ENCODE measurements at places on chromosomes 1 and 21. TPM values are rescaled to one million over a fixed set of nuclear protein-coding genes. Genes with fewer than 3 reads are reported as not detected.

DNA sequence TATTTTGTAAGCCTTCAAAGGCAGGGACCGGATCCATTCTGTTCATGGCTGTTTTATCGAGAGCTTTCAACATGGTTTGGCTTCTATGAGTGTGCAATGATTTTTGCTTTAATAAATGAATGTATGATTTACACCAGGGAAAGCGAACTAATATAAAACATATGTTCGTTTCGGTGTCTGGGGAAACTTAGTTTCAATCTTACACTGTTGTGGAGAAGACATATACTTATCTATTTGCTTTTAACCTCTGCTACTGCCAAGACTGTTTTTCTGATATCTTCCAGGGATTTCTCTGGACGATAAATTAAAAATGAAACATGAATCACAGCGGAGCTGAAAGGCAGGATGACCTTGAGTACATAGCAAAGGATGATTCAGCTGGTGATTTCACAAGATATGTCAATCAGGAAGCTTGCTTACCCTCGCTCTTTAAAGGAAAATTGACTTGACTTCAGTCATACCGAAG is 14.7 kb upstream of the CYYR1 start:
- no peak overlapping the region for H3K4me3 ChIP-seq
- no peaks in the 10 kb centered on the region for H3K27me3 ChIP-seq
- DNase-seq: no peak
- H3K27ac ChIP-seq: no peak overlapping the region
- H3K36me3 ChIP-seq: no peaks in the 10 kb centered on the region

DNA sequence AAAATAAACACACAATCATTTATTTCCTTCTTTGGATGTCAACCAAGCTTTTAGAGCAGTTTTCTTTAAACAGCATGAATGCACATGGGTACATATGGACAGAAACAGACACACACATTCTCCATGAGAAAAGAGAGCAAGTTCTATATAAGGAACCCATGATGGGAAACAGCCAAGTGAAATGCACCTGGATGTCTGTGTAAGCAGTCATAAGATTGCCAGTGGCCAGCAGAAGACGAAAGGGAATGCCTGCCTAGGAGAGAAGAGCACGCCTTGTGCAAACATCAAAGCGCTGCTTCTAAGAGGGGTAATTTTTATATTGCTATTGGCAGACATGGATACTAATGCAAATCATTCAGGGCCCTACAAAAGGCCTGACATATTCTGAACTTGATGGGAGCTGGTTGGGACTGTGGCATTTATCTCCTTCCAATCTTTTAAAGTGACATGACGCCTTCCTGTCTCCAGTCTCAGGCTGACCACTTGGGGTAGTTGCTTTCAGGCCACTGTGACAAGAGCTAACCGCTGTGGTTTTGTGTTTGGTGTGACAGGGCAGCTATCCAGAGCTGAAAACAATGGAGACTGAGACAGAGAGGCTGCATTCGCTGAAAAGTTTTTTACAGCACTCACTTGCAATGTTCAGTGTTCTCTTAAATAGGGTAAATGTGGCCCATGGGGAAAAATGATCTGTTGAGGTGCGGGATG is 75.0 kb upstream of the DPT start:
- H3K27ac ChIP-seq: no peak overlapping the region
- H3K4me1 ChIP-seq: no peaks in the 10 kb centered on the region
- H3K36me3 ChIP-seq: no peaks in the 10 kb centered on the region
- no peak overlapping the region for H3K4me3 ChIP-seq
- DNase-seq: no peak

DNA sequence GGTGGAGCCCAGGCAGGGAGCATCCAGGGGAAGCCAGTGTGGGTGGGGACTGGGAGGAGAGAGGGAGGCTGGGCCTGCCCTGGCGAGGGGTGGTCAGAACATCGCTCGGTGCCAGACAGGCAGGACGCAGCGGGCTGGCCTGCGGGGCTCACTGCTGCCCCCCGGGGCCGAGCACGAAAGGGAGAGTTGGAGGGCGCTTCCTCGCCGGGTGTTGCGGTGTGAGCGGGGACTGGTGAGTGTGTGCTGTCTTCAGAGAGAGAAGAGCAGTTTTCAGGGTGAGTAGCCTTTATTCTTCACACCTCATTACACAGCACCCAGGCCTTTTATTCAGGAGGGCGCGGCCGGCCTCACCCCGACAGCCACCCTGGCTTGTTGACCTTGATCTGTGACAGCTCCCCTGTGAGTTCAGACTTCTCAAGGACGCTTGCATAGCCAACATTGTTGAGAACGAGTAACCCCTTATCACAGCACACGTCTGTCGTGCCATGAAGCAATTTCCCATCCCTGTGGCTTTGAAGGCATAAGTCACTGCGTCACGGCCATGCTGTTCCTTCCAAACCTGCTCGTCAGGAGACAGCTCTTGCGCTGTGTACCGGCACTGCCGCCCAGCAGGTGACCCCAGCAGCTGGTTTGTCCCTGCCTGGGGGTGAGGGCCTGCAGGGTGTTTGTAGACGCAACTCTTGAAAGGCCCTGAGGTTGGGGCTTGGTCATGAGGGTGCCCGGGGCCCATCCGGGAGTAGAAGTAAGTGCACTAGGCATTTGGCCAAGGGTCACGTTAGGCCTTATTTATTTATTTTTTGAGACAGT is 54.6 kb downstream of the PRKCZ start:
- H3K4me1 ChIP-seq: no peaks in the 10 kb centered on the region
- no peak overlapping the region for H3K27ac ChIP-seq
- no peak for DNase-seq
- no peaks in the 10 kb centered on the region for H3K36me3 ChIP-seq
- H3K27me3 ChIP-seq: no peaks in the 10 kb centered on the region
- no peak overlapping the region for H3K4me3 ChIP-seq

The VHLL gene
- not detected for polyA plus RNA-seq

The PTPN14 gene
- 14.8 TPM for polyA plus RNA-seq

The CLCNKB gene
- polyA plus RNA-seq: 2.3 TPM

The XKR8 gene
- 7.8 TPM for polyA plus RNA-seq

The ABCA4 gene
- polyA plus RNA-seq: 1.8 TPM

GRCh38 chr1:20634594-20635084 is 1.4 kb downstream of the PINK1 start:
- H3K4me1 ChIP-seq: peaks cover 17% of the 10 kb centered on the region
- peak; percentile 32 for DNase-seq
- H3K27ac ChIP-seq: peak overlapping the region; percentile 92
- no peaks in the 10 kb centered on the region for H3K36me3 ChIP-seq
- H3K4me3 ChIP-seq: peak overlapping the region; percentile 92

- peak overlapping the region; percentile 98 for H3K27ac ChIP-seq
- DNase-seq: no peak
- H3K27me3 ChIP-seq: no peaks in the 10 kb centered on the region
- H3K4me1 ChIP-seq: peaks cover 17% of the 10 kb centered on the region
Measured at GRCh38 chr1:185156288-185156853, 382 bp downstream of the TRMT1L start.

DNA sequence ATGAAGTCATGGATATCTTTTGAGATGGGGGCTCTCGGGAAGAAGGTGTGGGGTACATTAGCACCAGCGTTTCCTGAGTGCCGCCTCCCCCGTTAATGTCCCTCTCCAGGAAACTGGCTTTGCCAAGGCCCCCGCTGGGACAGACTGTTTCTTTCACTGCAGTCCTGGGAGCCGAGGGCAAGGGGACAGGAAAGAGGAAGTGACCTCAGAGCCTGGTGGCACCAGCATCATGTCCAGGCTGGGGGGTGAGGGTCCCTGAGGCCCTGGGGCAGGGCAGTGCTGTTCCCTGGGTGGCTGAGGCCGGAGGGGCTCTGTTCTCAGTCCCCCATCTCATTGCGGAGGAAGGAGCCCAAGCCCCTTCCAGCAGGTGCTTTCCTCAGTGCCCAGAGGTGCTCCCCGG is 5.8 kb downstream of the PFKL start:
- no peaks in the 10 kb centered on the region for H3K27me3 ChIP-seq
- no peak for DNase-seq
- H3K4me1 ChIP-seq: peaks cover 77% of the 10 kb centered on the region
- H3K36me3 ChIP-seq: no peaks in the 10 kb centered on the region
- H3K4me3 ChIP-seq: no peak overlapping the region

GRCh38 chr21:24275616-24276015 is 1331.7 kb downstream of the MRPL39 start:
- no peaks in the 10 kb centered on the region for H3K4me1 ChIP-seq
- H3K4me3 ChIP-seq: no peak overlapping the region
- H3K36me3 ChIP-seq: no peaks in the 10 kb centered on the region
- no peak for DNase-seq
- no peak overlapping the region for H3K27ac ChIP-seq
- no peaks in the 10 kb centered on the region for H3K27me3 ChIP-seq

The VWA5B1 gene
- 16.2 TPM for polyA plus RNA-seq

- no peak overlapping the region for H3K4me3 ChIP-seq
- no peaks in the 10 kb centered on the region for H3K4me1 ChIP-seq
- DNase-seq: no peak
- no peaks in the 10 kb centered on the region for H3K36me3 ChIP-seq
- no peak overlapping the region for H3K27ac ChIP-seq
Measured at GRCh38 chr1:181661569-181661968, 178.3 kb downstream of the CACNA1E start.

DNA sequence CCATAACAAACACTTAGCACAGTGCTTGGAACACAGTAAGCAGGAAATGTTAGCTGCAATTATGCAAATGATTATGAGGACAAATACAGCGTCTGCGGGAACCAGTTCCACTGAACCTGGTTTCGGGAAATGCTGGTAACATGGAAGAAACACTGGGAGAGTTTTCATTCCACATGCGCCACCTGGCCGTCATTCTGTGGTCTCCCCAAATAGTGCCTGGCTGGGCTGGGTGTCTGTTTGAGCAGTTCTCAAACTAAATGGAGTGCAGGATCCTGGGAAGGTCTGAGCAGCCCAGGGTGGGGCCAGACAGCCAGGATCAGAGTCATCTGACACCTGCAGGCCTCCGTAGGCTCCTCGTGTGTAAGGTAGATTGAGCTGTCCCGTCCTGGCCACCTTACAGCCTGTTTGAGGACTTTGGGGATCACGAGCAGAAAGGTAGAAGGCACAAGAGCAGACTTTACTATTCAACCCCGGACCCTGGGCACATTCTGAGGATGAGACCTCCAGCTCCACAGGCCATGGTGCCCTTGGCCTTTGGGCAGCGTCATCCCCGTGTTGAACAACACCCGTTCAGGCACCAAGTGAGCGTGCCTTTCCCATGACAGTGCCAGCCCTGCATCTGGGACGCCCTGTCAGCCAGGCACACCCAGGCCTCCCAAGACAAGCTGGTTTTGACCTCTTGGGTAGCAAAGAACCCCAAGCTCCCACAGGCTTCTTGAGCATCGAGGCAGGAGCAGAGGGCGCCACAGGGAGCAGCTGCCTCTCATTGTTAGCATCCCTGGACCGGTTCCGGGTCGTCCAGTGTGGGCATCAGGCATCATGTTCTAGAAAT is 101.9 kb downstream of the PRDM2 start:
- DNase-seq: no peak
- no peak overlapping the region for H3K27ac ChIP-seq
- H3K4me1 ChIP-seq: no peaks in the 10 kb centered on the region
- H3K4me3 ChIP-seq: no peak overlapping the region

GRCh38 chr1:145824499-145824842 is 471 bp downstream of the POLR3C start:
- no peaks in the 10 kb centered on the region for H3K36me3 ChIP-seq
- H3K4me1 ChIP-seq: no peaks in the 10 kb centered on the region
- no peak for DNase-seq
- no peaks in the 10 kb centered on the region for H3K27me3 ChIP-seq

- peaks cover 19% of the 10 kb centered on the region for H3K4me1 ChIP-seq
- no peak for DNase-seq
- H3K27me3 ChIP-seq: no peaks in the 10 kb centered on the region
- no peak overlapping the region for H3K4me3 ChIP-seq
- no peaks in the 10 kb centered on the region for H3K36me3 ChIP-seq
- H3K27ac ChIP-seq: no peak overlapping the region
Measured at GRCh38 chr1:153791648-153792253, 16.5 kb downstream of the SLC27A3 start.

DNA sequence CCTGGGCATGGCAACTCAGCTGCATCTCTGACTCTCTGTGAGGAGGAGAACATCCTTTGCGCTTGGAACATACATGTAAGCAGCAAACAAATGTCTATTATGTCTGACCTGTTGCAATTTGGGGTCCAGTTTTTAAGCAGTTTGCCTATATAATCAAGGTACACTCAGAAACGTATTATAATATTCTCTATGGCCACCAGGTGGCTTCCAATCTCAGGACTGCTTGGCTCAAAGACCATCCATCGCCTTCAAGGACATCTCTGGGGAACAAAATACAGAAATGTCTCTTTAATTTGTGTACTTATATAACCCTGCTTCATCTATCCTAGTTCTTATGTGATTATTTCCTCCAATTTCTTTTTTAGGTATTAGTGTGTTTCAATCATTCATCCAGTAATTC is 227.2 kb downstream of the OLFM3 start:
- H3K27me3 ChIP-seq: no peaks in the 10 kb centered on the region
- no peak for DNase-seq
- no peak overlapping the region for H3K27ac ChIP-seq
- no peaks in the 10 kb centered on the region for H3K4me1 ChIP-seq
- no peak overlapping the region for H3K4me3 ChIP-seq

DNA sequence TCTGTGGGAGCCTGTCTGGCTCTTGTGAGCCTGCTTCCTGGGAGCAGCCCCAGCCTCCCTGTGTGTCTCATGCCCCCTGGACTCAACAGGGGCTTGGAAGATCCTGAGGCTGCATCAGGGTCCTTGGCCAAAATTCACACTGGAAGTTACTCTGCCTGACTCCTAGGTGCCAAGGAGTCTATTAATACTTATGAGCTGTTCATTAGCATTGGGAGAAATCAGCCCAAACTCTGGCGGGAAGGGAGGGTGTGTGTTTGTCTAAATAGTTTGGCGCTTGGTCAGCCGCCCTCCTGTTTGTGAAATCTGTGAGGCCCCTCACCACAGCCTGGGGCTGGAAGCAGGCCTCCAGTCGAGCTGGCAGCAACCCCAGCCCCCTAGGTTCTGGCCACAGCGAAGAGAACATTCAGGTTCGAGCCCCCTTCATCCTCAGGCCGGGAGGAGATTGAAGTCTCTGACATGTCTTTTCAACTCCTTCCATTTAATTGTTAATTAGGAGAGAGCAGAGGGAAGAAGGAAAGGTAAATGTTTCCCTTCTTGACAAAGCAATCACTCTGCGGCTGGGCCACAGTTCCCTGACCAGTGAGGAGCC is 82.1 kb upstream of the F3 start:
- no peak overlapping the region for H3K4me3 ChIP-seq
- no peak for DNase-seq
- no peak overlapping the region for H3K27ac ChIP-seq
- H3K4me1 ChIP-seq: peaks cover 11% of the 10 kb centered on the region

The NLRP3 gene
- 0.92 TPM for polyA plus RNA-seq

The ADGRL4 gene
- 17.2 TPM for polyA plus RNA-seq

The CCDC185 gene
- polyA plus RNA-seq: 64.8 TPM

The CTSS gene
- polyA plus RNA-seq: 61.0 TPM

The ODF2L gene
- polyA plus RNA-seq: 11.6 TPM

Data from testis (tissue), 5 donors.